ENCODE measurements at places on chromosomes 5 and 9.

GRCh38 chr9:85062385-85063022 is 393.0 kb downstream of the NTRK2 start:
- no peak for DNase-seq

- no peak for DNase-seq
These were observed 46.4 kb downstream of the GOLPH3 start for GRCh38 chr5:32127711-32128110.

- DNase-seq: no peak
These were observed 472.0 kb downstream of the ACTL7B start for GRCh38 chr9:108383796-108384195.

- peak; percentile 94 for DNase-seq
These were observed 10.2 kb downstream of the HAND1 start for GRCh38 chr5:154467655-154468354.

DNA sequence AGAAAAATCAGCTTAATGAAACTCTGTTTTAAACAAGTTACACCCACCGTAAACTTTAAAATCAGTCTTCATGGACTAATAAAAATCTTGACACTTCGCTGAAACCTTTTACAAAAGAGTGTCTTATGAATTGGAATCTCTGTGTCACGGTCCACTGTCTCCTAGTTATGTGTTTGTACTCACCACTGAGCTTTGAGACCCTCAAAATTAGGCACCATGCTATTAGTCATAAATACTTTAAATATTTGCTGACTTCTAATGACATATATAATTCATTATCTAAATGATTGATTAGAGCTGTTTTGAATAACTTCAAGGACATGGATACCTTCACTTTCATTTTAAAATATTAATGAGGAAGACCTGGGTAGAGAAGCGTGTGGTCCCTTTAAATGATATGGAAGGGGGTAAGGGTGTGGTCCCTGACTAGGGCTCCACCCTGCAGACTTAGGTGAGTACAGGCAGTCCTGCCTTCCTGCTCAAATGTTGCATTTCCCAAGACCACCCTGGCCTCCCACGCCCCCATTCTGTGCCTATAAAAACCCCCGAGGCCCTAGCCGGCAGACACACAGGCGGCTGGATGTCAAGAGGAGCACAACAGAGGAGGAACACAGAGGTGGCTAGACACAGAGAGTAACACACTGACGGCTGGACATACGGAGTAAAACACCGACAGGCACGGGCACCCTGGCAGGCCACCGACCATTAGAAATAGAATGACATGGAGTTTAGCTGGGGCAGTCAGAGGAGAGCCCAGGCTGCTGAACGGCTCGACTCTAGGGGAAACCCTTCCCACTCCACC is 179.0 kb upstream of the CDH9 start:
- no peak for DNase-seq

DNA sequence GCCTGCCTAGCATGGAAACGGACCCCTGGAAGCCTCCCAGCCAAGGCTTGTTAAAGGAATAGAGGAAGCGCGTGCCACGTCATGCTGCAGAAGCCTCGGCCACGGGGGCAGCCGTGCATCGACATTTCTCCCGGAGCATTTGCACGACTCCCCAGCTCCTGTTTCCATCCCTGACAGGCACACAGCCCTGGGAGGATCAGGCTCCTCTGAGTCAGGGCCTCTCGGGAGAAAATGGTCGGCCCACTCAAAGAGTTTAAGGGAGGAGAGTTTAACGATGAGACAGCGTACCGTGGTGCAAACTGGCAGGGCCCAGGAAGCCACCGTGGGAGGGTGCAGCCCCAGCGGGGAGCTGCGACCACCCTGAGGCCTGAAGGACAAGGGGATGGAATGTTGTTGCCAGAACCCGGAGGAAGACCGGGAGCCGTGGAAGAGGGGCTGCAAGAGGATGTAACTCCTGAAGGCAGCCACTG is 213.6 kb downstream of the PAX5 start:
- no peak for DNase-seq

Data from RWPE1 (cell line).